ENCODE measurements at places on chromosomes 5 and 9. TPM values are rescaled to one million over a fixed set of nuclear protein-coding genes. Genes with fewer than 3 reads are reported as not detected.

PROB1 gene
- total RNA-seq, result 1.0 TPM

GABRA6 gene
- not detected for total RNA-seq

NUDT12 gene
- total RNA-seq, result 1.2 TPM

GAS1 gene
- total RNA-seq, result 3.1 TPM

IL4 gene
- not detected for total RNA-seq
